ENCODE measurements at places on chromosomes 1 and 21. TPM values are rescaled to one million over a fixed set of nuclear protein-coding genes. Genes with fewer than 3 reads are reported as not detected.

PLPPR4 gene
- 3.0 TPM for total RNA-seq

SLC2A5 gene
- total RNA-seq, result 0.98 TPM

DMBX1 gene
- total RNA-seq, result not detected

CFHR4 gene
- total RNA-seq, result not detected

PRAMEF15 gene
- not detected for total RNA-seq

PDIK1L gene
- 11.4 TPM for total RNA-seq

PCP4L1 gene
- 8.2 TPM for total RNA-seq

CLCA4 gene
- not detected for total RNA-seq

WNT9A gene
- 10.2 TPM for total RNA-seq

AGO4 gene
- 23.6 TPM for total RNA-seq

ANKRD34A gene
- 0.69 TPM for total RNA-seq

RXFP4 gene
- not detected for total RNA-seq

TSSK3 gene
- total RNA-seq, result 2.5 TPM

ZNF683 gene
- total RNA-seq, result 1.1 TPM

PLA2G2A gene
- 19.7 TPM for total RNA-seq

DNA sequence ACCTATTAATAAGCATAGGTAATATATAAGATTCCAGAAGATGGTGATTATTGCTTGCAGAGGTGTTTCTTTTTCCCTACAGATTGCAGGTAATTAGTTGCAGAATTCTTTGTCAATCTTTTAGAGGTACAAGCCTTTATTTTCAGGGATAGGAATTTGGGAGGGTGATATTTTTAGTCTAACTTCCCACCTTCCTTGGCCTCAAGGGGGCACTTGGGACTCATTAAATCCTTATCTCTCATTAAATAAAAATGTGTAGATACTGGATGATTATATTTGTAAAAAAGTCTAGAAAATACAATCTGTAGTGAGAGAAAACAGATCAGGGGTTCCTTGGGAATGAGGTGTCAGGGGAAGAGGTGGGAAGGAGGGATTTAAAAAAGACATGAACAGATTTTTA lies 179.2 kb downstream of the PATJ start:
- H3K27ac ChIP-seq, result no peak overlapping the region
- H3K4me3 ChIP-seq, result no peak overlapping the region
- no peaks in the 10 kb centered on the region for H3K36me3 ChIP-seq
- DNase-seq, result no peak

DNA sequence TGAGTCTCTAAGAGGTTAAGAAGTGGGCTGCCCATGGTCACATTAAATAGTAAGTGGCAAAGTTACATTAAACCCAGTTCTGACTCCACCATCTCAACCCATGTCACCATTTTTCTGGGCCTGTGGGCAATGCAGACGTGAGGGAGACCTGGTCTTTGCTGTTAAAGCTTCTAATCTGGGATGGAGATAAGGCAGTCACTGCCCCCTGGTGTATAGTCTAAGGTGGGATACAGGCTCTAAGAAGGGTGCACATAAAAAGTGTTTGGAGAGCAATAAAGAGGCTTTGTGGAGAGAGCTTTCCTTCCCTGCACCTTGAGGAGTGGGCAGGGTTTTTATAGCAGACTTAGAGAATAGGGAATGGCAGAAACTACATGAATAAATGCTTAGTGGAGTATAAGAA lies 141.3 kb downstream of the ROR1 start:
- no peak overlapping the region for H3K27ac ChIP-seq
- H3K4me3 ChIP-seq, result no peak overlapping the region
- no peaks in the 10 kb centered on the region for H3K36me3 ChIP-seq
- H3K27me3 ChIP-seq, result no peaks in the 10 kb centered on the region
- no peak for DNase-seq

DNA sequence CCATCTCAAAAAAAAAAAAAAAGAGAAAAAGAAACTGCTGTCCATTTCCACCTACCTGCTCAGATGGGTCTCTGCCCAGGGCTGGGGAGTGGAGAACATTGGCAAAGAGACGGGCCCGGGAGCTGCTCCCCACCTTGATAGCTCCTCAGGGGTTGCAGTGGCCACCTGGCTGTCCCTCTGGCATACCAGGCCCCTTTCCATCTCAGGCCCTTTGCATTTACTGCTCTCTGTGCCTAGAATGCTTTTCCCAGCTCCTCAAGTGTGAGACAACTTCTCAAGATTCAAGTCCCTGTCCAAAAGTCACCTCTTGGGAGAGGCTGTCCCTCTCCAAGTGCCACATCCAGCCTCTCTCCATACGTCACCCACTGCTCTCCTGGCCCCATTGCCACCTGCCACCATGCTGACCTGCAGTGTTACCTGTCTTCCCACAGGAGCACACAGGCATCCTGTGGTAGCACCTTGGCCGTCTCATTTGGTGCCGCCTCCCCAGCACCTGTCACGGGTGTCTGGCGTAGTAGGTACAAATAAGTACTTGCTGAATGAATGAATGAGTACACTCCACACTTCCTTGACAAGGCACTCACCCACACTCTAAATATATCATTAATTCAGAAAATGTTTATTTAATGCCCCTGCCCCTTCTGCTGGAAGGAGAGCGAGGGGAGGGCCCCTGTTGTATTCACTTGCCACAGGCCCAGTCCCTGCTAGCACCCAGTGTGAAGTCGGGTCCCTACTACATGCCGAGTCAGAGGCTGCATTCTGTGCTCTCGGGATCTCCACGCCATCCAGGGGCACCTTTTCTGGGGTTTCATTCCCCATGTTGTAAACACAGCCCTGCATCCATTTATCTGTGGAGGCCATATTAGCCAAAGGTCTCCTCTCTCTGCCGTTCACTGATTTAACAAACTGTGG lies 48.8 kb downstream of the DISP3 start:
- no peaks in the 10 kb centered on the region for H3K36me3 ChIP-seq
- no peaks in the 10 kb centered on the region for H3K4me1 ChIP-seq
- no peak overlapping the region for H3K4me3 ChIP-seq
- H3K27ac ChIP-seq, result no peak overlapping the region

GRCh38 chr1:75614399-75614756 lies 3.5 kb upstream of the SLC44A5 start:
- H3K27me3 ChIP-seq, result peaks cover 49% of the 10 kb centered on the region
- no peaks in the 10 kb centered on the region for H3K36me3 ChIP-seq
- H3K27ac ChIP-seq, result no peak overlapping the region
- H3K4me3 ChIP-seq, result peak overlapping the region; percentile 28
- no peak for DNase-seq

DNA sequence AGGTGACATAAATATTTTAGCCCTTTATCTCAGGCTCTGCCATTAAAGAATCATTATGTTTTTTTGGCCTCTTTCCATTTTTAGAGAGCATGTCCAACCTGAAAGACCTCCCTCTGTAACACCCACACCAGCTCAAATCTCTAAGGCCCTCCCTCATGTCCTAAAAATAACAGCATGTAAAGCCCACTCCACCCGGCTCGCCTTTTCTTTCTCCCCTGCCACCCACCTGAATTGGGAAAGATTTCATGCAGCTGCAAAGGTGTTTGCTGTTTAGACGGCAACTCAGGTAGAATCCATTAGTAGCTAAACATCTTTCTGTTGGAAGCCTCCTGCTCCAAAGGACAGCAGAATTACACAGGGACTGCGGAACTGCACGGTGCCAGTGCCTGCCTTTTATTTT lies 79.9 kb downstream of the DMRTA2 start:
- no peaks in the 10 kb centered on the region for H3K4me1 ChIP-seq
- H3K4me3 ChIP-seq, result no peak overlapping the region
- H3K36me3 ChIP-seq, result no peaks in the 10 kb centered on the region
- no peak for DNase-seq
- peaks cover 17% of the 10 kb centered on the region for H3K27me3 ChIP-seq

GRCh38 chr1:73106931-73107330 lies 824.6 kb upstream of the NEGR1 start:
- no peaks in the 10 kb centered on the region for H3K4me1 ChIP-seq
- H3K27me3 ChIP-seq, result no peaks in the 10 kb centered on the region
- no peaks in the 10 kb centered on the region for H3K36me3 ChIP-seq
- DNase-seq, result no peak
- H3K4me3 ChIP-seq, result no peak overlapping the region

- H3K4me3 ChIP-seq, result no peak overlapping the region
- no peaks in the 10 kb centered on the region for H3K36me3 ChIP-seq
These were observed 9.1 kb downstream of the SGIP1 start for GRCh38 chr1:66542811-66543767.

DNA sequence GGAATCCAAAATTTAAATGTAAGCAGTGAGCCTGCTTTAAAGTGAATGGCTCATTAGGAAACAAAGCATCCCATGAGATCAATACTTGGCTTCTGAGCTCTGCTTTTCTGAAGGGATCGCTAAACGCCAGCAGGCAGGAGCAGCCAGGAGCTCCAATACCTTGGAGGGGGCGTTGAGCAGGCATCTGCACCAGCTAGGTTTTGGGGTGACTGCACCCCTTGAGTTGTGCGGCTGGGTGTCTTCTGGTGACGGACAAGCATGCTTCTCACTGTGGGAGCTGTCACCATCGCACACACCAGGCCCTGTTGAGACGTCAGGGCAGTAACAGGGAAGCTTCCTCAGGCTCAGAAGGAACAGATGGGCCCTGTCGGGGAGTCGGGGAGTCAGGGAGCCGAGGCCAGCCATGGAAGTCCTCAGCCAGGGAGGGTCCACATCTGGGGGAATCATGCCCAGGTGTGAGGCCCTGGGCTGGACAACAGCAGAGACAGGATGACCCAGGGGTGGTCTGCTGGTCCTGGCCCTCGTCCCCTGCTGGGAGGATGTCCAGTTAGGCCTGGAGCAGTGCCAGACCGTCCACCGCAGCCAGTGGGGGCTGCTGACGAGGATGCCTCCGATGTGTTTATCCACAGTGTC lies 57.9 kb upstream of the ADARB1 start:
- no peak overlapping the region for H3K27ac ChIP-seq
- H3K27me3 ChIP-seq, result peaks cover 16% of the 10 kb centered on the region
- H3K4me1 ChIP-seq, result no peaks in the 10 kb centered on the region
- peak; percentile 51 for DNase-seq
- no peak overlapping the region for H3K4me3 ChIP-seq

GRCh38 chr1:214363386-214363785 lies 82.4 kb downstream of the SMYD2 start:
- no peak for DNase-seq
- no peaks in the 10 kb centered on the region for H3K4me1 ChIP-seq

DNA sequence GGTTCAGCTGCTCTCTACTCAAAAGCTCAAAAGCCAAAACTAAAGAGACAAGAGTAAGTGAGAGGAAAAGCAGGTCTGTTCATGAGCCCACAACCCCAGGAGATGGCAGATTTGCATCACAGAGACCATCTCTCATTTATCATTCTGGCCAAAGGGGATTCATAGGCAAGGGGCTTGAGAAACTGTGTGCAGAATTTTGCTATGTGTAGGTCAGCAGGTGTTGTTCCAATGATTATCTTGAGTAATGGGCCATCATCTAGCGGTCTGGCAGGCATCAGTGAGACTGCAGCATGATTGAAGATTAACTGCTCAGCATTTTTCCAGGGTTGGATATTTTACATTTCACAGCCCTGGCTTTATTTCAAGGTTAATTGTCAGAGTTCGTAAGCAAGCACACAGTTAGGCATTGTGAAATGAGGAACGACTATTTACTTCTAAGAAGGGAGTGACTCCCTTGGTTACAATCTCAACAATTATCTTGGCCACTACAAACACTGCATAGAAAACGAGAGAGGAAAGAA lies 1204.6 kb upstream of the TMPRSS15 start:
- DNase-seq, result no peak
- H3K36me3 ChIP-seq, result no peaks in the 10 kb centered on the region
- H3K27ac ChIP-seq, result no peak overlapping the region
- H3K4me1 ChIP-seq, result no peaks in the 10 kb centered on the region
- no peaks in the 10 kb centered on the region for H3K27me3 ChIP-seq

GRCh38 chr1:243475966-243476365 lies 220.1 kb downstream of the SDCCAG8 start:
- no peak overlapping the region for H3K4me3 ChIP-seq
- H3K27me3 ChIP-seq, result no peaks in the 10 kb centered on the region
- H3K4me1 ChIP-seq, result peaks cover 15% of the 10 kb centered on the region
- DNase-seq, result no peak
- H3K27ac ChIP-seq, result no peak overlapping the region

GRCh38 chr1:25442178-25442577 lies 11.5 kb downstream of the MACO1 start:
- peaks cover 6% of the 10 kb centered on the region for H3K36me3 ChIP-seq
- no peak overlapping the region for H3K4me3 ChIP-seq
- H3K27me3 ChIP-seq, result no peaks in the 10 kb centered on the region
- DNase-seq, result no peak
- H3K27ac ChIP-seq, result no peak overlapping the region

DNA sequence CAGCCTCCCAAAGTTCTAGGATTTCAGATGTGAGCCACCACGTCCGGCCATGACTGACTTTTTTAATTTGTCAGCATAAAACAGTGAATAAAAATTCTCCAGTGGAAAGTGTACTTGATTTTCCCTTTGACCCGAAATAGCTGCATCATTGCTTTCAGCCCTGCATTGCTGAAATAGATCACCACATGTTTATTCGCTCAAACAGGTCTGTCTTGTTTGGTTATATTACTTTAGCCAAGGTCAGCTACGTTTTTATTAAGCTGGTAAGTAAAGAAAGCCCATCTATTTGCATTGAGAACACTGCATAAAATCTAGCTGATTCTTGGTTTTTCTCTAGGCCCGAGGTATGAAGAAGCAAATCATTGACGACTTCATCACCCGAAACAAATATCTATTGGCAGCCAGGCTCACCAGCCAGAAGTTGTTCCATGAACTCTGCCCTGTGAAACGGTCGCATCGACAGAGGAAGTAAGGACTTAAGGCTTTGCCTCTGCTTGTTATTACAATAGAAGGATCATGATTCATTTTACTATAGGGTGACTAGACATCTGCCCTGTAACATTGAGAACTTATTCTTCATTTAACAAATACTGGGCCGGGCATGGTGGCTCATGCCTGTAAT lies 25.6 kb downstream of the AGMAT start:
- DNase-seq, result no peak
- no peaks in the 10 kb centered on the region for H3K27me3 ChIP-seq
- no peak overlapping the region for H3K4me3 ChIP-seq
- H3K27ac ChIP-seq, result no peak overlapping the region
- peaks cover 52% of the 10 kb centered on the region for H3K36me3 ChIP-seq

DNA sequence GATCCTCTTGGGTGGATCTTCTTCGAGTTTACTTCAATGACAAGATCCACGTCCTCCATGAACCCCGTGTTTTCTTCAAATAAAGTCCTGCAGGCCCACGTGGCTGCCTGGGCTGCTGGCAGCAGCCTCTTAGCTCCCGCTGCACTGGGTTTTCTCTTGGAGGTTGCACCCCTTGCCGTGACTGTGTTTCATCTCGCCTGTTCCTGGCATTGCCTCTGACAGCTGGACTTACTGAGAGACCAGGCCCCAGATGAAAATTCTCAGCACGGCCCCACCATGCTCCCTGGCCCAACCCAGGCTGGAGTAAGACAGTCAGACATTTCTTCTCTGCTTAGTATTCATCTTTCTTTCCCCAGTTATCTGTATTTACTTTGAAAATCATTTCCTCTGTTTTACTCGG lies 274.8 kb upstream of the RUNX1 start:
- no peak for DNase-seq
- H3K27ac ChIP-seq, result peak overlapping the region; percentile 72
- no peaks in the 10 kb centered on the region for H3K27me3 ChIP-seq
- no peaks in the 10 kb centered on the region for H3K36me3 ChIP-seq
- H3K4me3 ChIP-seq, result no peak overlapping the region

- DNase-seq, result peak; percentile 85
- peak overlapping the region; percentile 77 for H3K4me3 ChIP-seq
- no peaks in the 10 kb centered on the region for H3K4me1 ChIP-seq
- peak overlapping the region; percentile 90 for H3K27ac ChIP-seq
These were observed 15.6 kb upstream of the HJV start for GRCh38 chr1:146036965-146037646.

- no peaks in the 10 kb centered on the region for H3K36me3 ChIP-seq
- H3K4me1 ChIP-seq, result peaks cover 20% of the 10 kb centered on the region
- H3K27ac ChIP-seq, result peak within 1 kb of the TSS; percentile 72
- DNase-seq, result peak; percentile 73
These were observed at the start of gene SH2D2A for GRCh38 chr1:156816561-156817328. Gene SH2D2A, minus strand, starts transcription at chr1:156816848. Its CDS starts 140 bp downstream, at chr1:156816708.

- no peak overlapping the region for H3K27ac ChIP-seq
- H3K27me3 ChIP-seq, result no peaks in the 10 kb centered on the region
- no peaks in the 10 kb centered on the region for H3K4me1 ChIP-seq
- H3K36me3 ChIP-seq, result no peaks in the 10 kb centered on the region
These were observed 4.3 kb upstream of the VTCN1 start for GRCh38 chr1:117215019-117215418.

Measured in upper lobe of right lung (tissue), 1 donor.